ENCODE measurements at places on chromosomes 2 and 18.

- DNase-seq, result no peak
These were observed 29.5 kb upstream of the BZW1 start for GRCh38 chr2:200782251-200782650.

- DNase-seq, result no peak
These were observed 20.1 kb upstream of the C2orf72 start for GRCh38 chr2:231017231-231017598.

- DNase-seq, result no peak
These were observed 12.9 kb upstream of the GLI2 start for GRCh38 chr2:120722568-120723421.

GRCh38 chr2:239208465-239209180 lies 192.2 kb downstream of the HDAC4 start:
- no peak for DNase-seq

- no peak for DNase-seq
These were observed 16.6 kb downstream of the SEC11C start for GRCh38 chr18:59156316-59156715.

Measured in activated CD4-positive, alpha-beta T cell treated with anti-CD3 and anti-CD28 coated beads, Interleukin-2, amount 50 U/mL, for 16 hours (primary cell).